T-helper 1 cell treated with Interleukin-12 subunit alpha and Interleukin-12 subunit beta and Interleukin-4 antibody, amounts not matched to agents 30 ng/mL and 1 ng/mL, for 36 hours (primary cell): ENCODE measurements at places on chromosomes 11 and 22. TPM values are rescaled to one million over a fixed set of nuclear protein-coding genes. Genes with fewer than 3 reads are reported as not detected.

The F2 gene
- 0.71 TPM in 1 of 2 replicates, not detected in the other for total RNA-seq

The NAALADL1 gene
- total RNA-seq, result 14.1 and 14.4 TPM in 2 replicates

The CUL5 gene
- 31.6 and 35.8 TPM in 2 replicates for total RNA-seq

The TTC12 gene
- 8.0 and 11.0 TPM in 2 replicates for total RNA-seq

The GGTLC2 gene
- total RNA-seq, result not detected in 2 replicates

The LDLRAD3 gene
- total RNA-seq, result 0.15 and 0.17 TPM in 2 replicates

The FGF19 gene
- not detected in 2 replicates for total RNA-seq

The UBASH3B gene
- total RNA-seq, result 10.2 and 10.9 TPM in 2 replicates

The TMEM45B gene
- total RNA-seq, result 0.93 and 0.96 TPM in 2 replicates

The B3GAT1 gene
- total RNA-seq, result 1.2 and 1.9 TPM in 2 replicates

The TRPM5 gene
- not detected in 2 replicates for total RNA-seq

The MADD gene
- total RNA-seq, result 82.5 and 88.1 TPM in 2 replicates

The ESAM gene
- total RNA-seq, result 0.41 and 0.47 TPM in 2 replicates

The TEX12 gene
- total RNA-seq, result 0.46 TPM in 1 of 2 replicates, not detected in the other

The LRRC56 gene
- 1.4 and 1.6 TPM in 2 replicates for total RNA-seq

The CELSR1 gene
- 0.41 and 0.47 TPM in 2 replicates for total RNA-seq

The ART5 gene
- total RNA-seq, result not detected in 2 replicates

The PKDREJ gene
- total RNA-seq, result not detected in 2 replicates

The ZNF214 gene
- not detected in 2 replicates for total RNA-seq

The RBMXL2 gene
- total RNA-seq, result 0.10 TPM in 1 of 2 replicates, not detected in the other

The FGF3 gene
- not detected in 2 replicates for total RNA-seq

The PTS gene
- 23.5 and 24.8 TPM in 2 replicates for total RNA-seq

The DLG2 gene
- 0.88 and 1.4 TPM in 2 replicates for total RNA-seq

The ARRB1 gene
- 44.5 and 52.1 TPM in 2 replicates for total RNA-seq

The MMP8 gene
- not detected in 2 replicates for total RNA-seq

The SUSD2 gene
- 1.2 and 1.6 TPM in 2 replicates for total RNA-seq

The INS gene
- total RNA-seq, result not detected in 2 replicates

The THRSP gene
- not detected in 2 replicates for total RNA-seq

The GGT1 gene
- 151 and 164 TPM in 2 replicates for total RNA-seq

The CECR2 gene
- 0.20 and 0.42 TPM in 2 replicates for total RNA-seq

The MAPK12 gene
- total RNA-seq, result 7.7 and 8.8 TPM in 2 replicates

The SLC6A5 gene
- not detected in 2 replicates for total RNA-seq

The OR52I1 gene
- 0.07 TPM in 1 of 2 replicates, not detected in the other for total RNA-seq

The OR5B21 gene
- total RNA-seq, result 0.54 and 1.1 TPM in 2 replicates

The KCNJ11 gene
- total RNA-seq, result 0.42 and 0.61 TPM in 2 replicates

The COPB1 gene
- total RNA-seq, result 104 and 111 TPM in 2 replicates

The LRRC4C gene
- total RNA-seq, result not detected in 2 replicates

The TCN1 gene
- total RNA-seq, result not detected in 2 replicates

The SPDYC gene
- not detected in 2 replicates for total RNA-seq

The TUT1 gene
- total RNA-seq, result 24.2 and 31.3 TPM in 2 replicates

The SLC1A2 gene
- total RNA-seq, result not detected in 2 replicates

The MAJIN gene
- not detected in 2 replicates for total RNA-seq

The OR2AT4 gene
- total RNA-seq, result not detected in 2 replicates
